ENCODE measurements at places on chromosomes 2 and 18.

GRCh38 chr2:152762202-152762601 is 43.8 kb downstream of the ARL6IP6 start:
- DNase-seq: no peak

DNA sequence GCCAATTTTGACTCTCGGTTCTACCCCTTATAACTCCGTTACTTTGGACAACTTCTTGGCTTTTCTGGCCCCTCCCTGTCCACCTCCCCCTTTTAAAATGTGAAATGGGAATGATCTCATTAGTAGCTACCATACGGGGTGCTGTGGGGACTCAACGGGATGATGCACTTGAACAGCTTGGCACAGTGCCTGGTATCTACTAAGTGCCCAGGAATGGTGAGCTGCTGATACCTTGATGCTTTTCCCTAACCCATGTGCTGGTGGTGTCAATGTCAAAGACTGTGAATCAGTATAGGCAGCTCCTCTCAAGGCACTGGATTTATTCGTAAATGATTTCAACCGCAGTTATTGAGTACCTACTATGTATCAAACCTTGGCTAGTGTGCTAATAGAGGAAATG is 204.2 kb downstream of the LOXHD1 start:
- no peak for DNase-seq

DNA sequence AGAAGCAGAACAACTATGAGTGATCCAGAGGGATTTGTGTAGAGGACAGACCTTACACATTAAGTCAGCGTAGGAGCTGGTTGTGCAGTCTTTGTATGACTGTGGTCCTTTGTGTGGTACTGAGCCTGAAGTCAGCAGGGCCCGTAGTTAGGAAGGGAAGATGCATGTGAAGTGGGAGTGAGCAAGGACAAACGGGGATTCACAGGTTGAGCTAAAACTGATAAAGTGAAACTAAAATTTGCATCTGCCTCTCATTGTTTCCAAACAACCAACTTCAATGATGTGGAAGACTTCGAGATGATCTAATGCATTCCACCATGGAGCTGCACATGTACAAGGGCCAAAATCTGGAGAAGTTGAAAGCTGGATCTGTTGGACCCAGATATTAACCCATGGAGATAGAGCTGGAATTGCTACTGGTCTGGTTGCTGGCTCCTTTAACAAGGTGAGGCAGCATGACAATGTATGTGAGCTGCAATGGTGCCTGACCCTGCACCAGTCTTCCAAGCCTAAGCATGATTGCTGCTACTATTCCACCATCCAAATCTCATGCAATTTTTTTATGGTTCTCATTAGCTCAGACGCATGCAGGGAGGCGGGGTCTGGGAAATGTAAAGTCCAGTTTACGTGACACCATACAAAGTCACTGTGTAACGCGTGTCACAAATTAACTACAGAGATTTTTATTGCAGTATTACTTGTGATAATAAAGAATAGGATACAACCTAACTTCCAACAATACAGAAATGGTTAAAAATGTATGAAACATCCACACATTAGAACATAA is 12.1 kb upstream of the CYBRD1 start:
- no peak for DNase-seq

DNA sequence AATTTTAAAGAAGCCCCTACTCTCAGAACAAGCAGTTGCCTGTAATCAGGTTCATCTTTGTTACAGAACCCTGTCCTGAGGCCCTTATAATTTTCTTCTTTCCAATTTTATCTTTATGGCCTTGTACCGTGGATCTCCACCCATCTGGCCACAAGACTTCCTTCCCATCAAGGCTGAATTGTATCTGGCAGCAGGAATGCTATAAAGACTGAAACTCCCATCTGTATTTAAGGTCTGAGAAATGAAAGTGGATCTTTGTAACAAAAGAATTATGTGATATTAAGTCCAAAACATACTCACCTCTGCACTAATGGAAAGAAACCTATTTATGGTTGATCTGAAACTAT is 91.8 kb downstream of the METTL8 start:
- no peak for DNase-seq

GRCh38 chr2:122167515-122167914 is 412.1 kb downstream of the TSN start:
- DNase-seq: no peak

- DNase-seq: no peak
Observed at GRCh38 chr2:160630801-160631590, 137.4 kb upstream of the RBMS1 start.

DNA sequence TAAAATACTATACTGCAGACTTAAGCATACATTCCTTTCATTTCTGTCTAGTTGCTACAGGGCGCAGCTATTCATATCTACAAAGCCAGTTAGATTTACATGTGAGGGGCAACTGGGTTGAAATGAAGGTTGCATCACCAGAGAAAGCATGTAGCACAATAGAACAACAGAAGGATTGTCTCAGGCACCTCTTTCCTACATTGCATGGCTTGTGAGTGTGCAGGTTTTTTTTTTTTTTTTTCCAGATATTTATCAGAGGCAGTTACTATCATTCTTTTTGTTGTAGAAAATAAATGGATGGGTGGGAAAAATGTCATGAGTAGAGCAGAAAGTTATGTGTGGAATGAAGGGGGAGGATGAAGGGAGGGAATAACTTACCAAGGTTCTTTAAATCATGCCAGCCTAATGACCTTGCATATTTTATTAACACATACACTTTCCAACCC is 86.8 kb downstream of the ERBB4 start:
- DNase-seq: no peak

- no peak for DNase-seq
Observed at GRCh38 chr18:41042866-41043265, 912.2 kb upstream of the PIK3C3 start.

DNA sequence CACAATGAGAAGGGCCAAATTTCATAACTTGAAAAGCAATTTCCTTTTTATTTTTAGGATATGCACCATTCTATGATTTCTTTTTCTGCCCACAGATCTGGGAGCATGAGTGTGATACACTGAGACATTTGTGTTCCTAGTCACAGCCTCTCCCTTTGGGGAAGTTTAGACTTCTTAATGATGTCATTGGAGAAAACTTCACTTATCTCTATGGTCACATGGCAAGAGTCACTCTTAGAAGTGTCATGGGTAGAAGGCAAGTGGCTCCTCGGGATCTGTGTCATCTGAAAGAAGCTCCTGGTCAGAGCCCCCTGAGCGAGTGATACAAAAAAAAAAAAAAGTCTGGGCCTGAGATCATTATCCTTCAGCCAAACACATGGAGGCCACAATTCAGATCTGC is 62.5 kb upstream of the LGALSL start:
- DNase-seq: no peak

DNA sequence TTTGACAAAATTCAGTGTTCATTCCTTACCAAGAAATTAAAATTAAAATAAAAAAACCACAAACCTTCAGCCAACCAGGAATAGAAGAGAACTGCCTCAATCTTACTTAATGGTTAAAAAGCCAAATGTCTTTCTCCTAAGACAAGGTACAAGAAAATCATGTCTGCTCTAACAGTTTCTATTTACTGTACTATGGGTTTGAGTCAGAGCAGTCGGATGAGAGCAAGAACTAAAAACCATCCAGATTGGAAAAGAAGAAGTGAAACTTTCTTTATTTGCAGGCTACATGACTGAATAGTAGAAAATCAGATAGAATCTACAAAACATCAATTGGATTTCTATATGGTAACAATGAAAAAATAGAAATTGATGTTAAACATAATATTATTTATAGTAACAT is 555.5 kb upstream of the TNP1 start:
- DNase-seq: no peak

- DNase-seq: no peak
Observed at GRCh38 chr2:158130832-158131473, 29.3 kb downstream of the UPP2 start.

DNA sequence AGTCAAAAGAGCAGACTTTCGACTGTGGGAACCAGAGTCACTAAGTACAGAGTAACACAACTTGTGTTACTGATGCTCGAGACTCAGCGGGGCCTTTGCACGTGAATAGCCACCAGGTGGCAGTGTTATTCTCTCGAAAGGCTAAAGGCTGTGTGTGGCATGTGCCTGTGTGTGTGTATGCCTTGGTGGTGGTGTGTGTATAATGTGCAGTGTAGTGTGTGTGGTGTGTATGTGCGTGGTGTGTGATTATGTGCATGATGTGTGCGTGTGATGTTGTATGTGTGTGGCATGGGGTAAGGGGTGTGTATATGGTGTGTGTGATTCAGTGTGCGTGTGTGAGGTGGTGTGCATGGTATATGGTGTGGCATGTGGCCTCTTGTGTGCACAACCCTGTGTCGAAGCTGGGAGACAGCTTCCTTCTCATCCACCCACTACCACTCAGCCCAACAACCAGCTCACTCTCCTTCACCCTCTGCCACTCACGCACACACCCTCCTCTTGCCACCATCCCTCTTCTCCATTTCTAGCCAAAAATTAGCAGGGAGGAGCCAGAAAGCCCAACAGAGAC is 83.0 kb upstream of the ZNF532 start:
- peak; percentile 86 for DNase-seq

Data from activated effector memory CD4-positive, alpha-beta T cell treated with anti-CD3 and anti-CD28 coated beads, Interleukin-2, amount 50 U/mL, for 16 hours (primary cell).